Stimulated activated CD4-positive, alpha-beta T cell treated with anti-CD3 and anti-CD28 coated beads, TNF-alpha, amount 100 ng/mL, for 48 hours (primary cell): ENCODE measurements at places on chromosomes 2 and 18.

DNA sequence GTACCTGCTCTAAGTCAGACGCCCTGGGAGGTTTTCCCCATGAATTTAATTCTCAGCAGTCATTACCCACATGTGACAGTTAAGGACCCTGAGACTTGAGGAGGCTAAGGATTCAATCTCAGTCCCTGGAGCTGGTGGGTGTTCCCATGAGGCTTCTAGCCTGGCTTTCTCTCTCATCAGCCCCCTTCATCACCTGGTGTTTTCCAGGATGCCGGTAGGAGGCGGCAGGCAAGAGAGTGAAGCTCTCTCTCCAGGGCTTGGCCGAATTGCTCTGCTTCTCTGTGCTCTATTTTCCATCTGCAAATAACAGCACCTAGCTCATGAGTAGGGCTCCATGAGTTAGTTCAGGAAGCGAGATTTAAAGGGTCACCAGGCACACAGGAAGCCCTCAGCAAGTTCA is 241.9 kb downstream of the PTPRM start:
- no peak for DNase-seq

DNA sequence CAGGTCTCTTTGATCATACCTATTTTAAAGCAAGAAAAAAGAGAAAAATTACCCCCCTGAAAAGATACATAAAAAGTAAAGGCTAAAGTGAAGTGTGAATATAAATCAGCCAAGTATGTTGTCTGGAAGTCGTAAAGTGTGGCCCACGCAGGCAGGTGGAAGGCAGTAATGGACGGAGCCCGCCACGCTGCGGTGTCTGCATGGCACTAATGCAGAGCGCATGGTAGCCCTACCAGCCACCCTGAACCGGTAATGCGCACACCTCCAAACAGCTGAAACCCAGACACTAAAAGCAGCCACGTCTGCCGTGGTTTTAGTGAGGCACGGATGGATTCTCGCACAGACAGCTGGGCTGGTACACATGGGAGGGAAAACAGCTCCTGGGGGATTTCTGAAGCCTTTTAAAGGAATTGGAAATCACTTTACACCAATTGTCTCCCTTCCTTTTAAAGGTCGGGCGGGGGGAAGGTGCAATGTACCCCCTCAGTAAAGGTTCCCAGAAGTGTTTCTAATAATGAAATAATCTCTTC is 615.2 kb downstream of the CNTNAP5 start:
- DNase-seq = no peak

DNA sequence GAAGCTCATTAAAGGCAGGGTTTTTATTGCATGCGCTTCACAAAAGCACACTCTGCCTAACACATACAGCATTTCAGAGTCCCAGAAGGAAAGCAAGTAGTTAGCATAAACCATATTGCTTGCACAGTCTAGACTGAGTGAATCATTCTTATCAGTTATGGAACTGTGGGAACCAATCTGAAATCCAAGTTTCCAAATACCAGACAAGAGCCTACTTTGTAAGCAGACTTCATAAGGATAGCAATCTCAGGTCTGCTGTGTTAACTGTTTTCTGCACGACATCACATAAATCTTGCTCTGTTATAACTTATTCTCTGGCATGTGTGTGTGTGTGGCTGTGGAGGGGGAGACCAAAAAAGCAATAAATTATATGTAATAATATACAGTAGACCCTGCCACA is 608.1 kb upstream of the REG3G start:
- no peak for DNase-seq

- no peak for DNase-seq
Observed at GRCh38 chr2:176592216-176592615, 323.0 kb downstream of the MTX2 start.

- DNase-seq = no peak
Observed at GRCh38 chr18:22340331-22340730, 77.4 kb downstream of the CTAGE1 start.

DNA sequence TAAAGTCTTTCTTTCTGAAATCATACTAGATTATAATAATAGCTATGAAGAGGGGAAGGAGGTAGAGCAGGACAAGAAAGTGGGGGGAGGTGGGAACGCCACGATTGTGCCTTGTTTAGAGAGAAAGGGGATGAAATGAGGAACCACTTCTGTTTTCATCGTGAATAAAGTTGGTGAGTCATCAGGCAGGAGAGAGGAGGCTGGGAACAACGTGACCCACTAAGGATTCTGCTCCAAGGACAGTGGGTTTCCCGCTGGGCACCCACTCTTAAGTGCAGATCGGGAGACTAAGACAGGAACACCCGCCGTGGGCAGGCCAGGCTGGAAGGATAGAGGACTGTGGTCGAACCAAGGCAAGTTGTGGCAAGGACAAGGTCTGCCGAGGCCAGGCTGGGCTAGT is 158.2 kb downstream of the L3MBTL4 start:
- DNase-seq = no peak

DNA sequence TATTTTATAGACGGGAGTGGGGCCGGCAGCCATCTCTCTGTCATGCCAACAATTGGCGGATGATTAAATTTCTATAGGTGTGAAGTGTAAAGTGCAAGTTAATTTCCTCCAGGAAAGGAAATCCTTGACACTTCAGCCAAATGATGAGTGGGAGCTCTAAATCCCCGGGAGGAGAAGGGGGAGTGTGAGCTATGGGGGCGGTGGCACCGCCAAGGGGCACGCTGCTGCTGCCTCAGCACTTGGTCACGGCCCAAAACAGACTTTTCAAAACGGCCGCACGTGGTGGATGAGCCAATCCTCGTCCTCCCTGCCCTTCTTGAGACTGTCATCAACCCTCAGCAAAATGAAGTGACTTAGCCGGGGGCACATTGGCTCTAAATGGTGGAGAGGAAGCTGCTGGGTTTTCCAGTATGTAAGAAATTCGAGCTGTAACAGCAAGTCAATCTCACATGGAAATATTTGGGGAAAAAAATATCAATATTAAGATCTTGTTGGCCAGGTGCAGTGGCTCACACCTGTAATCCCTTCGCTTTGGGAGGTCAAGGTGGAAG is 200.8 kb downstream of the TFCP2L1 start:
- DNase-seq = no peak

DNA sequence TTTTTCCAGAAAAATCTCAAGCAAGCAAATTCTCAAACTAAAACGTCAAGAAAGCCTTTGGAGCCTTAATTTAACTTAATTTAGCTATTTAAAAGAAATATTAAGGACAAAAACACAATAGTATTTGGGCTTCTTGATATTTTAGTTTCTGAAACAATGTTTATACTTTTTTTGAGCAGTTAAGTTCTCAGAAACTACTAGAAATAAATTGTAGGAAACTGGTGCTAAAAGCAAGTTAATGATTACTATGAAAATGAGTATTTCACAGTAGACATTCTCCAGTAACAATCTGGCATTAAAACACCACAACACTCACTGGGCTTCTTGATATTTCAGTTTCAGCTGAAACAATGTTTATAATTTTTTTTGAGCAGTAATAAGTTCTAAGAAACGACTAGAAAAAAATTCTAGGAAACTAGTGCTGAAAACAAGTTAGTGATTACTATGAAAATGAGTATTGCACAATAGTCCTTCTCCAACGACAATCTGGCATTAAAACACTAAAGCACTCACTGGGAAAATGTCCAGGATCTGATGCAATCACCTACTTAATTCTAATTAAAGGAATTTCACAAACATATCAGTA is 45.1 kb downstream of the TRAK2 start:
- no peak for DNase-seq

DNA sequence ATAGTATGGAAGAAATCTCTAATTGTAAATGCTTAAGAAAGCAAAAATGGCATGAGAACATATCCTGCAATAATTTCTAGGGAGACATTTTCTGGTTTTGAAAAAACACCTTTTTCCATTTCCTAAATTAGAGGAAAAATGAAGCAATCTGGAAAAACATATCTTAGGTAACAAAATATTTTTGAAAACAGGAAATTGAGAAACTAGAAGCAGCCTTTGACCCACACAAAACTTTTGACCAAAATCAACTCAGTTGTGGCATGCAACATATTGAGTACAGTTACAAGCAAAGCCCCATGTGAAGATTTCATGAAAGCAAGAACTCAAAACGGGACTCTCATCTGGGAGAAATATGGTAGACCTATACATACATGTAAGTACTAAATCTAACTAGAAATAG is 28.6 kb upstream of the CHAC2 start:
- no peak for DNase-seq

DNA sequence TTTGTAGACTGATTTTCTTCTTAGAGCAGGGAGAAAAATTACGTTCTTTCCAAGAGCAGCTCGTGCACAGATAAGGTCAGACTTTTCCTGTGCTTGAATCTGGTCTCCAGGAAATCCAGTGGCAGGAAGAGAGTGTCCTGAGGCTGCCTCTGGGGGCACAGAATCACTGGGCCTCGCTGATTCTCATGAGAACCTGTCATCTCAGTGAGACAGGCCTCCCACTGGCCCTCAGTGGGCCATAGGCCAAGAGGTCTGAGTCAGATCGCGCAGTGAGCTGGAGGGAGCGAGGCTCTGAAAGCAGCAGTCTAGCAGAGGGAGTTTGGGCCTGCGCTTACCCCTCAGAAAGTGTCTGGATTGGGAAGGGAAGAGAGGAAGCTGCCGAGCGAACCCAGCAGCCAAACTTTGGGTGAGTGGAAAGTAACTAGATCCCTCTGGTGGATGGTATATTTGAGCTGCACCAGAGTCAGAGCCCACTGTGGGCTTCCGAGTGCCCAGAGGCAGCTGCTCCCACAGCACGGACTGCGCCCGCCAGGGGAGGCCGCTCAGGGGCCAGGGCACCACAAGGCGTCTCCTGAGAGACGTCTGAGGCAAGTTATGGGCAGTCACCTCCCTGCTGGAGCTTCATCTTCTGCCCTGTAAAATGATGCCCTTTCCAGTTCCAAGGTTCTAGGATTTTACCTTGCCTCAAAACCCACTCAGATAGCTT is 8.2 kb downstream of the GDF7 start:
- no peak for DNase-seq

DNA sequence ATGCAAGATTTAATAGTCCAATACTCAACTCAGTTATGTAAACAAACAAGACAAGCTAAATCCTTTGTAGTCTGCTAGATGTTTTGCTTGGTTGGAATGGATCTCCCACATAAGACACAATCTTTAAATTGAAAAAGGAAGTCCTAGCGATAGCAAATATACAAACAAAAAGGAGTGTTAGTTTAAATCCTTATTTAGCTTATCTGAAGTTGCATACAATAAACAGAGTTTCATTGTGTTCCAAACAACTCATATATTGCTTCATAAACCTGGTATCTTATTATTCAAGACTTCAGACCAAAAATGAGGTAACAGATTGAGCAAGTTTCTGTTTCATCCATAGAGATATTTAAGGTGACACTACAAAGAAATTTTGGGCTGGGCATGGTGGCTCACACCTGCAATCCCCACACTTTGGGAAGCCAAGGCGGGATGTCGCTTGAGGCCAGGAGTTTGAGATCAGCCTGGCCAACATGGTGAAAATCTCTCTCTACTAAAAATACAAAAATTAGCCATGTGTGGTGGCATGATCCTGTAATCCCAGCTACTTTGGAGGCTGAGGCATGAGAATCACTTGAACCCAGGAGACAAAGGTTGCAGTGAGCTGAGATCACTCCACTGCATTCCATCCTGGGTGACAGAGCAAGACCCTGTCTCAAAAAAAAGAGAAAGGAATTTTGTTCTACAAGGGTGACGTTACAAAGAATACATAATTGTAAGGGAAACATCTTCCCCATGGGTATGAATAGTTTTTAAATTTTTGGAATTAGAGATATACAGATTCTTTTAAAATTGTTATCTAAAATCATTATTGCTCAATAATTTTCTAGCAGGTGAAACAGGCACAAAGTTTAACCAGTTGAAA is 150.5 kb upstream of the L3MBTL4 start:
- DNase-seq = no peak

DNA sequence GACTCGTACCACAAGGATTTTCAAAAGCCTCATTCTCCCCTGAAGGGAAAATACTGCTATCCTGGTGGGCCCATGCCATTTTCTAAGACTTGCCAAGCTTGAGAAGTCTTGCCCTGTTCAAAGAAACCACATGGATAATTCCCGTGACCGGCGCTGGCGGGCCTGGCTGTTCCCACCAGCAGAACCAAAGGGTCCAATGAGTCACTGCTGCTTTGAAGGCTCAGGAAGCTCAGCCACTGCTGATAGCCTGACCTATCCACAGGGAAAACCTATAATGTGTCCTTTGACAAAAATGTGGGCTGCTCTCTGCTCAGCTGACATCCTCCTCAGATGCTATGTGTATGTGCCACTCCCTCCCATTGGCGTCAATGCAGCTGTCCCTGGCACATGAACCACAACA is 137.9 kb upstream of the RAB12 start:
- DNase-seq = no peak

DNA sequence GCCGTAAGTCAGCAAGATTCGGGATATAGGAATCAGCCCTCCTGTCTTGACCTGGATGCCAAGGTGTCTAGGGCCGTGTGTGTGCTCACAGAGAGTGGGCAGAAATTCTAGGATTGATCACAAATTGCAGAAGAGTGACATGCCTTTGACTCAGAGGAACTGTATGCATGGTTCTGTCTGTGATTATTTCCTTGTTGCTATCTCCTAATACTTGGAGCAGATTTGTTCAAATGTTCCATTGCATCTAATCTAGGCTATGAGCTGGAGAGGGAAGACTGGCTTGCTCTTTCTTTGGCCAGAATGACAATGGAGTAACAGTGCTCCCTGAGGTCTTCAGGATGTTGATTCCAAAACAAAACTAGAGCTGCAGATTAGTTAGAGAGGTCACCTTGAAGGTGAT is 115.0 kb downstream of the EN1 start:
- DNase-seq = no peak

GRCh38 chr2:236632295-236633218 is 62.9 kb downstream of the ACKR3 start:
- no peak for DNase-seq

DNA sequence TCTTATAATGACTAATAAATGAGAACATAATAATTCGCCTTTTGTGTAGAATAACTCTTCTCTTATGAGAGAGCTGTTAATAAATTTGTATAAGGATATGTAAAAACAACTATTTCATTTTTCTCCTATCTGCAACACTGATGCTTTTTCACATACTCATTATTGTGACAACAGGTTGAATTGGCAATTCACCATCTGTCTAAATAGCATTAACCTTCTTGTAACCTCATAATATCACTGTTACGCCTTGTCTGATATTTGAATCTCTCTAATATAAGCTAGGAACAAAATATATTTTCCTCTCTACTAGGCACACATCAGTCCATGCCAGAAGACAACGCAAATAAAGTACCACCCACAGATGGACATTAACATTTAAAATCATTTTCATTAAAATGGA is 938.9 kb downstream of the CPS1 start:
- no peak for DNase-seq

DNA sequence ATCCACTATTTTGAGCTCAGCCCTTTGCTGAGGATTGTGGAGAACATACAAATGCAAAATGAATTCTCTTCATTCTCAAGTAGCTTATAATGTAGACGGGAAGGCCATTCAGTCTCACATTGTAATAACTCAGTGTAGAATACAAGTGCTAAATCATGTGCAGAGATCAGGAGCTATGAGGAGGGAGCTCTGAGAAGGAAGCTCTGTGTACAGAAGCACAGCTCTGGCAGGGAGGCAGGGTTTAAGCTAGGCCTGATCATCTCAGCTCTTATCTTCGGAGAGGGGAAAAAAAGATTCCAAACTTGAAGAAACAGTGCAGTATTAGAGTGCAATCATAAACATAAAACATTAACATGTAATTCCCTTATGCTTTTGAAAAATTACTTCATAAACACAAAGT is 291.1 kb upstream of the SKOR2 start:
- no peak for DNase-seq
